Eye (tissue), 1 donor: ENCODE measurements at places on chromosomes 3 and 15.

- peak; percentile 3 for DNase-seq
Observed at GRCh38 chr15:89346516-89347231, 12.1 kb upstream of the POLG start.

GRCh38 chr3:60582288-60582687 is 669.0 kb downstream of the FHIT start:
- peak; percentile 56 for DNase-seq

DNA sequence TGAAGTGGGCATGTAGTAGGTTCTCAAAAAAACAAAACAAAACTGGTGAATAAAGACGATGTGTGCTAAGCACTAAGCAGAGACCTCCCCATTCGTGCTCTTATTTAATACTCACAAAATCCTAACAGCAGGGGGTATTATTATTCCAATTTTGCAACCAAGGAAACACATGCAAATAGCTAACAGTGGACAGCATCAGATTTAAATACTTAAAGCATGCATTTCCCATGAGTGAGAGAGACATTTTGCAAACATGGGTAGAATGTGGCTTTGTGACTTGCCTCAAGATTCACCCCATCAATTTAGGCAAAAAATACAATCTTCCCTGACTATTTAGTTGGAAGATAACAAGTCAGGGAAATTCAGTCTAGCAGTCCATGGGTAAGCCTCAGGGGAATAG is 946.2 kb upstream of the CFAP20DC start:
- no peak for DNase-seq

- no peak for DNase-seq
Observed at GRCh38 chr15:50886139-50886467, 22.4 kb upstream of the AP4E1 start.

DNA sequence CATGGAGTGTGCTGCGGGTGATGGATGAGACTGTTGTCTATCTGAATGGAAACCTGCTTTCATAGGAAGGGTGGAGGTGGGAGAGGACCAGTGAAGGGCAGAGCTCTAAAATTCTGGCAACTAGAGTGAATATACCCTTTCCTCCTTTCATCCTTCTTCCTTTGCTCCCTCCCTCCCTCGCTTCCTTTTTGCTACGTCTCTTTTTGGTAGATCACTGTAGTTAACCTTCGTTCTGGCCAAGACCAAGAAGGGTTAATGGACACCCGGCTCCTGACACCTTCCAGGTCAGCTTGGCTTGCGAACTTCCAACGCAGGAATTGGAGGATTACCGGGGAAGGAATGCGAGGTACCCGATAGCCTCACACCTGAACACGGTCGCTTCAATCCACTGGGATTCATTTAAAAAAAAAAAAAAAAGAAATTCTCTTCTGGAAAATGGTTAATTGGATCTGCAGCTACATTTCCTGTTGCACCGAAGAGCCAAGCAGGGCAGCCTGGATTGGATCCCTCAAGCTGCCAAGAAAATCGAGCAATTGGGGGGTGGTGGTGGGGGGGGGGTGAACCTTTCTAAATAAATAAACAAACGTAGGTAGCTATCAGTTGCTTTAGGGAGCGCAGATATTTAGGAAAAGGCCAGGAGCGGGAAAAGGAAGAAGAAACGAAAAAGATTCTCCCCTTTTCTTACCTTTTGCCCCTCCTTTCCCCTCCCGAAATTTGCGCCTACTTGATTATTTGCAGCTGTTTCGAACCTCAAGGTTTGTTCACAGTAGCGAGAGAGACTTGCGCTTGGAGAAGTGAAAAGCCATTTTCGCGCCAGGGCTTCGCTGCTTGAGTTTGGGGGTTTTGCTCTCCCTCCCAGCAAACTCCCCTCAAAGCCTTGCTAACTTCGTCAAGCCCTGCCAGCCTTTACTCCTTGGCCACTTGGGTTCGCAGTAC is 9.5 kb upstream of the NR2F2 start:
- peak; percentile 77 for DNase-seq

- no peak for DNase-seq
Observed at GRCh38 chr3:112555535-112556170, 6.1 kb downstream of the ATG3 start.

GRCh38 chr3:160210799-160211221 is 14.4 kb upstream of the C3orf80 start:
- no peak for DNase-seq

GRCh38 chr3:41519746-41520145 is 320.4 kb downstream of the CTNNB1 start:
- no peak for DNase-seq

DNA sequence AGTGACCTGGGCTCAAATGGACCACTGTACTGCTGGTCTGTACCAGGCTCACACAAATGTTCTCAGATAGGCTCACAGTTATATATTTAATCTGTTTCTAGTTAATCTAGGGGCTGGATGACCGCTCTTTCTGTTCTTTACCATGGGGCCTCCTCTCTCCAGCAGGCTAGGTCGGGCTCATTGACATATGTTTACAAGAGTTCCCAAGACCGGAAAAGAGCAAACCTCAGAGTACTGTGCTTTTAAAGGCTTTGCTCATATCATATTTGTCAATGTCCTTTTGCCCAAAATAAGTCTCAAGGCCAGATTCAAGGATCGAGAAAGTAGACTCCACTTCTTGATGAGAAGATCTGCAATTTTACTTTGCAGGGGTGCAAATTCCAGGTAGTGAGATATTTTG is 348.0 kb upstream of the EPHA6 start:
- DNase-seq, result no peak

DNA sequence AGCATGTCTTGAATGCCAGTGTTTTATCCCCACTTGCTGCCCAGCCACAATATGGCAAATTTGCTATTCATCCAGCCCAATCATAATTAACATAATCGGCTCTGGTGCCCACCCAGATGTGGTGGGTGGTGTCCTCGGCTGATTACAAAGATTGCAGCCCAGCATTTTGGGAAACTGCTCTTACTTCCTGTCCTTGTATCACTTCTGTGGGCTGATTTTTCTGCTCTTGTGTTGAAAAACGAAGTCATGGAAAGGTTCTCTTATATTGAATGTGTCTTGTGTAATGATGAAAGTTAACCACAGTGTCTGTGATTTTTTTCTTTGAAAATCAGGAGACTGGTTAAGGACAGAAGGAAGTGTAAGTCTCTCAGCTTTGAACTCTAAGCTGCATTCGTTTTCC is 141.7 kb downstream of the CACNA2D3 start:
- no peak for DNase-seq

DNA sequence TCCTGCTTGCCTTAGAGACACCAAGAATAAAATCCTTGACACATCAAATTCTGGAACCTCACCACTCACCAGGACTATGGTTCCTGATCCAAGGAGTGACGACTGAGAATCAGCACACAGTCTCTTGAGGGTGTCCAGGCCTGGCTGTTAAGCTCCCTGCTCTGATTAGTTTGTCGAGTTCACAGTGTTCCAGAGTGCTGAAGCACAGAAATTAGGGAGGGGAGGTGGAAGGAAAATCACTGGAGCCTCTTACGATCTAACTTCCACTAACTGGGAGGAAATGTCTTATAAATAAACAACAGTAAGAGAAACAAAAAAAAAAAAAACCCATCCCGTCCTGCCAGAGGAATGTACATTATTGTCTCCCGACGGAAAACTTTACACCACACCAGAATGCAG is 330.2 kb downstream of the TIGIT start:
- peak; percentile 29 for DNase-seq

DNA sequence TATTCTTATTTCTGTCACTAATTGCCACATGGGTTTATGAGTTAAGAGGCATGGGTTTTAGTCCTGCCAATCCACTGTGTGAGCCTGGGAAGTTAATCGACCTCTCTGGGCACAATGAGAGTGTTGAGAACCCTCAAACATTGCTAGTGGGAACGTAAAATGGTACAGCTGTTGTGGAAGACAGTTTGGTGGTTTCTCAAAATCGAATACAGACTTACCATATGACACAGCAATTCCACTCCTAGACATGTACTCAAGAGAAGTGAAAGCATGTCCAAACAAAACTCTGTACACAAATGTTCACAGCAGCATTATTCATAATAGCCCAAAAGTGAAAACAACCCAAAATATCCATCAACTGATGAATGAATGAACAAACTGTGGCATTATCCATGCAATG is 5.7 kb upstream of the GNB5 start:
- DNase-seq, result no peak

- DNase-seq, result no peak
Observed at GRCh38 chr15:55394694-55395093, 13.5 kb downstream of the CCPG1 start.

DNA sequence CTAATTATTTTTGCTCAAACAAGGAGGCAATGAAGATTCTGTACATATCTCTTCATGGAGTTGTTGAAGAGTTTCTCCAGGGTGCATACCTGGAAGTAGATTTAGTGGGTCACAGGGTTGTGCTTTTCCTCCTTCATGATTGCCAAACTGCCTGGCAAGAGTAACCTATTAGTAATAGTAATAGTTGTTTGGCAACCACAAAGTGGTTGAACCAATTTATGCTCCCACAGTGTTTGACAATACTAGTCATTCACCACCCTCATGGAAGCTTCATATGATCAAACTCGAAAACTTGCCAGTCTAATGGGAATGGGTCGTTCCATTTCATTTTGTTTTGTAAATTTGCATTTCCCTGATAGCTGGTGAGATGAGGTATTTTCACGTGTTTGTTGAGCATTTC is 57.8 kb downstream of the TLE3 start:
- DNase-seq, result no peak

- DNase-seq, result no peak
Observed at GRCh38 chr3:57793737-57794187, 37.7 kb downstream of the SLMAP start.

GRCh38 chr3:197960694-197961581 is 921 bp downstream of the LMLN start:
- no peak for DNase-seq

- no peak for DNase-seq
Observed at GRCh38 chr15:94253742-94254141, 22.4 kb downstream of the MCTP2 start.

DNA sequence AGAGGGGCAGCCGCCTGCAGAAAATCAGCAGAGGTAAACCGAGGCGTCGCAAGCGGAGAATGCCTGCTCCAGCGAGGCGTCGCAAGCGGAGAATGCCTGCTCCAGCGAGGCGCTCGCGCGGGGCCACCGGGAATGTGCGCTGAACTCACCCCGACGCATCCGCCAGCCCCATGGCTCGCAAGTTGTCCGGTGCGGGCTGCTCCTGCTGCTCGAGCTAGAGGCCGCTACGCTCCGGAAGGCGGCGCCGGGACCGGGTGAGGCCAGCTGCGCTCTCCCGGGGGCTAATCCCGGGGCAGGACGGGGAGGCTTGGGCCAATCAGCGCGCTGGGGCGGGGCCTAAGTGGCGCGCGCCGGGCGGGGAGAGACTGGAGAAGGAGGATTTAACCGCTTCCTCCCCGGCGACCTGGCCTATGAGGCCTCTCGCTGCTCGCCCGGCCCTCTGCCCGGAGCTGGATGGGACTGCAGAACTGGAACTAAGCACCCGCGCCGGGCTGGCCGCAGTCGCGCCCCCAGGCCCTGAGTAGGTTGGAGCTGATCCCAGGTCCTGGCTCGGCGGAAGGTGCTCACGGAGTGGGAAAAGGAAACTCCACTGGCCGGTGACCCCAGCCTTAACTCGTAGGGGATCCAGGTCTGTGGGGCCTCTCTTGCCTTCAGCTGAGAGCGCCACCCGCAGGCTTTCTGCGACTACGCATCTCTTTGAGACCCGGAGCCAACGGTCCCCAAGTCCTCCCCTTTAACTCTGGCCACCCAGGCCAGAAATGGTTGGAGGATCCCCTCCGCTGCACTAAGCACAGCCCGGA is at the start of gene SLC26A6:
Gene SLC26A6, minus strand, starts transcription at position 240 of the 800 bp plus-strand sequence. Its CDS starts 68 bp downstream, at position 172.
- peak; percentile 98 for DNase-seq

GRCh38 chr3:67635257-67635656 is 19.2 kb downstream of the SUCLG2 start:
- no peak for DNase-seq

- no peak for DNase-seq
Observed at GRCh38 chr3:165983284-165983683, 146.1 kb upstream of the BCHE start.

DNA sequence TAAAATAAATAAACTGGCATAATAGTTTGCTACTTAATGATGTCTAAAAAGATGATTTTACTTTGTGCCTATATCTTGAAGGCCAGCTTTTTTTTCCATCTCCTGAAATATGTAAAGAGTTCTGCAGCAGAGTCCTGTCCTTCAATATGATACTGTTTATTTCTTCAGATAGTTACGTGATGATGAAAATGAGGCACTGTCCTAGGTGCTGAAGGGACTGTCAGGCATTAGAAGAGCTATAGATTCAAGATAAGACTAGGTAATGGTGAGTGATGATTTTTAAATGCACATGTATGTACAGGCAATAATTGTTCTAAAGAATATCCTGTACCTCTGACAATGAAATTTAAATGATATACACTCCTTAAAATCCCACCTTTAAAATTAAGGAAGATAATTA is 326.9 kb upstream of the DNAJC19 start:
- peak; percentile 57 for DNase-seq

DNA sequence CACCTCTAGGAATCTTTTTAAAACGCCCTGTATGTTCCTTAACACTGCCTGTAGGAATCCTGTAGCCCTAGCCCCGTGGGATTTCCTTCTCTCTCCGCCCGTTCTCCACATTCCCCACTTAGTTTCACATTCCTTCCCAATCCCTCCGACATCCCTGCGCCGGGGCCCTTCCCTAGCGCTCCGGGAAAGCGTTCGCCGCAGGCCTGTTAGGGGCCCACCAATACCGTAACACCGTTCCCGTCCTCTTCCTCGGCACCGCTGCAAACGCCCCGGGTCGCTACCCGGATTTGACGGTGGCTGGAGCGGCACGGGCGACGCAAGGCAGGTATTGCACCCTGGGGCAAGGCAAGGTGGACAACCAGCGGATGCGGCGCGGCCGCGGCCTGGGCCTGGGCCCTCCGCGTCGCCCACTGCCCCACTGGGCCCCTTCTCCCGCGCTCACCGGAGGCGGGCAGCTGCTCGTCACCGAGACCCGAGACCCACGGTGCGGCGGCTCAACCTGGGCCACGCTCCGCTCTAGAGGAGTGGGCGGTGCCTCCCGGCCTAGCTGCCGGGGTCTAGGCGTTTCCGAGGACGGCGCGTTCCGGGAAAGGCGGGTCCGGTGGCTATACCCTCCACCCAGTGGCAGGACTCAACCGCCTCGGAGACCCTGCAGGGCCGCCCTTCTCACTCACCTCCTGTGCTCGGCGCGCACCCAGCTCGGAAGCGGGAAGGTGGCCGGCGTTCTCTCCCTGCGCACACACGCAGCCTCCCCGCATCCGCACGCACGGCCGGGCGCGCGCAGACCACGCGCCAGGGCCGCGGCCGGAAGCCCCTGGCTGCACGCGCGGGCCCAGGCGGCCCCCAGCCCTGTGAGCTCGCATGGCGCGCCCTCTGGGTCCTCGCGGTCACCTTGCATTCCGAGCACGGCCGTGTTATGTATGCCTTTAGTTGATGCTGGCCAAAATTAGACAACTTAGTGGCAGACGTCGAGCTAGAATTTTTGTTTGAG is at the start of gene B3GALNT1:
Gene B3GALNT1, minus strand, starts transcription at position 789 of the 991 bp plus-strand sequence. CDS start 18,595 bp downstream, outside the sequence.
- DNase-seq, result peak; percentile 87

- DNase-seq, result no peak
Observed at GRCh38 chr3:38151667-38152265, 13.3 kb downstream of the MYD88 start.

GRCh38 chr3:128207951-128208350 is 54.7 kb downstream of the EEFSEC start:
- DNase-seq, result no peak

- DNase-seq, result no peak
Observed at GRCh38 chr3:57126244-57126643, 38.9 kb downstream of the IL17RD start.
